ENCODE measurements at places on chromosomes 12 and 14. TPM values are rescaled to one million over a fixed set of nuclear protein-coding genes. Genes with fewer than 3 reads are reported as not detected.

HOXC4 gene
- 1.6 TPM for total RNA-seq

SLC35E3 gene
- 6.5 TPM for total RNA-seq

ABHD12B gene
- total RNA-seq: not detected

LETMD1 gene
- total RNA-seq: 25.8 TPM

COX8C gene
- total RNA-seq: not detected

LRP6 gene
- 50.3 TPM for total RNA-seq

Data from fibroblast of villous mesenchyme (primary cell).